ENCODE measurements at places on chromosomes 5 and 9.

GRCh38 chr5:61280205-61280604 is 51.9 kb upstream of the ZSWIM6 start:
- peak; percentile 83 for DNase-seq

DNA sequence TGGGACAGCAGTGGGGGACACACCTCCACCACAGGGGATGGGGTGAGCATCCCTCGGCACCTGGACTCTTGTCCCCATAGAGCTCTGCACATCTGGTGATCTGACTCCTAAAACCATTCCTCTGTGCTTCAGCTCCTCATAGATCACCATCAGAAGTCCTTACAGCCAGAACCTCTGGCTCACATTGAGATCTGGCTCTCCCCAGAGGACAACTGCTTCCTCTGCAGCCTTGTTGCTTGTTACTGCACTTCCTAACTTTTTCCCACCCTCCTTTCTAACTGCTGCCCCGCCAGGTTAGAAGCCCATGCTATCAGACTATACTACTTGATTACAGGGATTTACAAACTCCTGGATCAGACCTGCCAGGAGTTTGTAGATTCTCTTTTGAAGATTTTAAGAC is 64.5 kb downstream of the ARSB start:
- DNase-seq: no peak

DNA sequence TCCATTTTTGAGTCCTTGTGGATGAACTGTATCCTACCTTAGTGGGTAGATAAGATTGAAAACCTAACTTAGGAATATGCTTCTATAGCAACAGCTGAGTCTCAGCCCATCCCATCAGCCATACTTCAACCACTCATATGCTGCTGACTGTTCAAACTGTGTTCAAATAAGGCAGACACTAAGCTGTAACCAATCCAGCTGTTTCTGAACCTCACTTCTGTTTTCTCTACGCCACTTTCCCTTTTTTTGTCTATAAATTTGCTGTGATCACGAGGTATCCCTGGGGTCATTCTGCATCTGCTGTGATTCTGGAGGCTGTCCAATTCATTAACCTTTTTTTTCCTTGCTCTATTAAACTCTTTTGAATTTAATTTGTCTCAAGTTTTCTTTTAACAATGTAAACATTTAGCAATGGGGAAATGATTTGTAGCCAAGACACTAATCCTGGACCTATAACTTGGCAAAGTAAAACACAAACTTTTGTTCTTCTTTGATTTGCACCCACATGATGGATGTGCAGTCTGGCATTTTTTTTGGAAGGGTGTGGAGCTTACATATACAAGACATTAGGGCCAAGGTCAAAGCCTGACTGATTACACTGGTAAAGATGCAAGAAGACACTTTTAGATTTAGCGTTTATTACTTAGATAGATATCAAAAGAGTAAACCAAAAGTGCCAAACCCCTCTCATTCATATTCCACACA is 14.9 kb upstream of the SCGB3A2 start:
- no peak for DNase-seq

- no peak for DNase-seq
Measured at GRCh38 chr9:137311986-137312851, 10.1 kb upstream of the NRARP start.

- no peak for DNase-seq
Measured at GRCh38 chr5:67620424-67621397, 424.1 kb upstream of the CD180 start.

GRCh38 chr9:126367616-126368015 is 41.0 kb downstream of the MVB12B start:
- no peak for DNase-seq

DNA sequence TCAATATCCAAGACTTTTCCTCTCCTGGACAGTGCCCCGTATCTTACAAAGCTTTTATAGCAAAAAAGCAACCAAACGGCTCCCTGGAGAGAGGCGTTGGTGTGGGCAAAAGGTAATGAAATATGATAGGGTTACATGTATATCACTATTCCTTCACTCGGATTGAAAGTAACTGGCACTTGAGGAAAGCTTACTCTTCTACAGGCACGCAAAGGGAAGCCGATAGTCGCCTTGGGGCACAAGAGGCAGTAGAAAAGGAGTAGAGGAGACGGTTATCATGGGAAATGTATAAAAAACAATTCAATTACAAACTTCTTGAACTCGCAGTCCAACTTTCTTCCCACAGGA is 1.1 kb downstream of the DIAPH1 start:
- no peak for DNase-seq

DNA sequence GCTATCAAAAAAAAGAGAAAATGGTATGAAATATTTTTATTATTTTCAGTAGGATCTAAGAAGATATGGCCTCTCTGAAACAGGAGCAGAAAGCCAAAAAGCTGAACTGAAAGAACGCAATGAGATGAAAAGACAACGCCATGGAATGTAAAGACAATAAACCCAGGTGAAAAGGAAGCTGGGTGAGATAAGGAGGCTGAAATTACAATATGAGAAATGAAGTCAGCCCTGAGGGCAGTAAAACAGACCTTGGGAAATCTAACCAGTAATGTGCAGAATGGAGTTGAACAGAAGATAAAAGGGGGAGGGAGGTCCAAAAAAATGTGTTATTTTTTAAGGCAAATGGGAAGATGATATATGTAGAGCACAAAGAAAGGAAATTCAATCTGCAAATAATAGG is 265.3 kb downstream of the ENC1 start:
- DNase-seq: no peak

GRCh38 chr5:137888466-137888862 is 793 bp upstream of the PKD2L2 start:
- DNase-seq: peak; percentile 33

- DNase-seq: no peak
Measured at GRCh38 chr5:24643156-24643555, 1.6 kb downstream of the CDH10 start.

DNA sequence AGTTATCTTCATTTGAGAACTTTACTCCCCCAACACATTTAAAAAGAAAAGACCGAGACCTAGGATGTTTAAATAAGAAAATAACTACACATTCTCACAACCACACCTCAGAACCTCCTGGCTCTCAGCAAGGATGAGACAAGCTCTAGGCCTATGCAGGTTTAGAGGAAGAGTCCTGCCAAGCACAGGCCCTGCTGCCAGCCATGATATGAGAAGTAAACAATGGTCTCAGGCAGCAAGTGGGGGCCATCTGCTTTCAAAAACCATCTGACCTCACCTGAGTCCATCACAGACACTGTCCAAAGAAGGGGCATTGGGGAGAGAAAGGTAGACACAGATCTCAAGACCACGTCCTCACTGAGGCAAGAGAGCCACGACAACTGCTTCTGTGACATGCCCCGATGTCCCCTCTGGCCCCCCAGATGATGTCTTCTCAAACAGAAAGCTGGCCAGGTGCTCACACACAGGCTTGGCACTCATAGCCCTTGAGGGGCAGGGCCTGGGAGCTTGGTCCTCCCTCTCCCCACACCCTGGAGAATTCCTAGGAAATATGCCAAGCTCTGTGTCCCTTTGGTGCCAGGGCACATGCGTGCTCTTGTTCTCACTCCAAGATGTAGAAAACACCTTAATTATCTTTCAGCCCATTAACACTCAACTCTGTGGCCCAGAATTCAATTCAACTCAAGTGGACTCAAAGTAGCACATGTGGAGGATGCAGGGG is 150.4 kb downstream of the FSTL4 start:
- DNase-seq: peak; percentile 42

GRCh38 chr5:125467222-125467621 is 720.8 kb upstream of the ZNF608 start:
- no peak for DNase-seq

GRCh38 chr9:133950192-133950591 is 41.9 kb downstream of the VAV2 start:
- DNase-seq: peak; percentile 91

- peak; percentile 73 for DNase-seq
Measured at GRCh38 chr9:73183917-73184861, 32.5 kb downstream of the ANXA1 start.

DNA sequence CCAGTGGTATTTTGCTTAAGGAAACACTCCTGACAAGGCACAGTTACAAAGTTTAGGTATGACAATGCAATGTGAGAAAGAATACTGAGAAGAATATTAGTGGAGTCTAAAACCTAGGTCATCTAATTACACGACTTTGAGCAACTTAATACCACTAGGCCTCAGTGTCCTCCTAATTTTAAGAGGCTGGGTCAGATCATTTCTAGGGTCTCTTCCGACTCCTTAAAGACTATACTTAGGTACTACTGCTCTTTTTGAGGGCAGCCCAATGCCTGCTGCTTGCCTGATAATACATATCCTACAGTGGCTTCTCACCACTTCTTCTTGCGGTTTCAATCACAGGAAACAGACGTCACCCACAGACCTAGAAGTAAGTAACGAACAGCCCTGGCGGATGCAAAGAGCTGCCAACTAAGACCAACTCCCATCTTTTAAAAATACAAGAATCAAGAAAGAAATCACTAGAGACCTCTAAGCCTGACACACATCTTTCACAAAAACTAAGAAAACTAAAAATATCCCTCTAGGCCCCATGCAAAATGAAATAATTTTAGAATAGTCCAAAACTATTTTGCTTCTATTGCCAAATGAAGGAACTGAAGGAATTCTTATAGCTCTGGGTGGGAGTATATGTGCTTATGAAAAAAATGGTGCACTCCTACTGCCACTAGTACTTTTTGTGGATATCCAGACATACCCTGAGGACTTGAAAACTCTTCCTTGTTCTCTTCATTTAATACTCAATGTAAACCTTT is 13.1 kb downstream of the DIAPH1 start:
- DNase-seq: no peak

- DNase-seq: no peak
Measured at GRCh38 chr5:91027405-91028139, 355.5 kb downstream of the ARRDC3 start.

GRCh38 chr9:114166614-114167572 is 11.6 kb downstream of the COL27A1 start:
- no peak for DNase-seq

DNA sequence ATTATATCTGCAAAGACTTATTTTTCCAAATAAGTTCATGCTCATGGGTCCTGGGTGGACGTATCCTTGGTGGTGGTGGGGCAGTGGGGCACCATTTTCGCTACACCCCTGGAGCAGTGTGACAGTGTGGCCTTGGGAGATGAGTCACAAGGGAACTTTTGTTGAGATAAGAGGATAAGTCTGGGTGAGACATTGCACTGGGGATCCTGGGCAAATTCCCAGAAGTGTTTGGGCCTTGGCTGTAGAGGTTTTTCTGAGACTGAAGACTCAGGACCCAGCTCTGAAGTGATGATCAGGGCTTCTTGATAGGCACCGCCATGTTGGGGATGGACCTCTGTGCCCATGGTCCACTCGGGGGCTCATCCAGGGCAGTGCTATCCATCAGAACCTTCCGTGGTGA is 149.4 kb downstream of the MACROH2A1 start:
- DNase-seq: no peak

DNA sequence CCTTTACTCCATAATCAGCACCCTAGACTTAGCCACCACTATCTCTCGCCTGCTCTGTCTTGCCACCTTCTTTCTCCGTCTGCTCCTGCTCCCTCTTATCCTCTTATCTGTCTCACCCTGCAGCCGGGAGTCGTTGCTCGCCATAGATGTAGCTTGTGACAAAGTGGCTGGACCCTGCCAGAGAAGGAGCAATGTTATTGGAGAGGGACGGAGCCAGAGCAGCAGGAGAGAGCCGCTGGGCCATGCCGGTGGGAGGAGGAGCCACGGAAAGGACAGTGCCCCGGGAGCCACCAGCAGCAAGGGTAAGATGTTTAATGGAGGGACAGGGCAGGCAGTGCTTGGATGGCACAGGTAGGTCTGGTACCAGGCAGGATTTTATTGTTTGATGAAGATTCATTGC is 137.3 kb downstream of the SEC61B start:
- no peak for DNase-seq

GRCh38 chr9:137968235-137968634 is 90.7 kb downstream of the CACNA1B start:
- DNase-seq: no peak

GRCh38 chr9:16611001-16611400 is 259.5 kb downstream of the BNC2 start:
- no peak for DNase-seq

DNA sequence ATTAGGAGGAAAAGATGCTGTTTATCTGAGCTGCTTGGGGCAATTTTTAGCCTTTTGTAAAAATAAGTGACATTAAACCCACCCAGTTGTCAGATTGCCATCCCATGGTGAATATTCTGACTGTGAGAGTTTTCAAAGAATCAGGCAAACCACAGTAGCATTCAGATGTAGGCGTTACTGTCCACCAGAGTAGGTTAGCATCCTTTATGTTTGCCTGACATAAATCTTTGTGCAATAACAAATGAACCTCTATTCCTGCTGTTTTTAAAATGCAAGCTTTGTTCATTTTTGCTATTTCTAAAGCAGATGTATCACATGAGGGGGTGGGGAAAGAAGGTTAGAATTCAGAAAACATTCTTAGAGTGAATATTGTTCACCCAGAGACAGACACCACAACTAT is 427.8 kb downstream of the CDH9 start:
- no peak for DNase-seq

- no peak for DNase-seq
Measured at GRCh38 chr5:96051401-96051830, 89.8 kb upstream of the ELL2 start.

GRCh38 chr9:130956636-130957450 is 17.8 kb upstream of the FIBCD1 start:
- no peak for DNase-seq

DNA sequence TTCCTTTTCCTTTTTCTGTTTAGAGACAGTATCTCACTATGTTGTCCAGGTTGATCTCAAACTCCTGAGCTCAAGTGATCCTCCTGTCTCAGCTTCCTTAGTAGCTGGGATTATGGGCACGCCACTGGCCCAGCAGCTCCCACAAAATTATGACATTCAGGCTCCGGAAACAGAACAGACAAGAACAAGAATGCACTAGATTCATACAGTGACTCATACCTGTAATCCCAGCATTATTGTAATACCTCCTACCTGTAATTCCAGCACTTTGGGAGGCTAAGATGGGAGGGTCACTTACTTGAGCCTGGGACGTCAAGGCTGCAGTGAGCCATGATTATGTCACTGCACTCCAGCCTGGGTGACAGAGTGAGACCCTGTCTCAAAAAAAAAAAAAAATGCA is 26.7 kb upstream of the B4GALT1 start:
- DNase-seq: no peak

- peak; percentile 34 for DNase-seq
Measured at GRCh38 chr5:149757197-149757947, 27.3 kb downstream of the PPARGC1B start.

- DNase-seq: no peak
Measured at GRCh38 chr5:56525113-56525512, 290.2 kb upstream of the MAP3K1 start.

DNA sequence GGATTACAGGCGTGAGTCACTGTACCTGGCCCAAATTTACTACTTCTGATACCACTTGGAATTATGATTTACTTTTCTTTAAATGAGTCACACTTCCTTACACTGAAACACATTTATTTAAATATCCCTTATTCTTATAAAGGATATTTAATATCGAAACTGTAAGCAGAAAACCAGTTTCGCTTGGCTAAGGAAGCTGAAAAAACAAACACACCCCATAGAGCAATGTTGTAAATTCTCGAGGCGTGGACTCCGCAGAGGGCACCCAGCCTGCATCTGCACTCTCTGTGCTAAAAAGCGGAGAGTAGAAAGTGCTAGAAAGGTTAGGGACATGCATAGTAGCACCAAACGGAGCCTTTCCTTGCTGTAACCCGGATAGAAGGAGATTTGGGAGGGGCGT is 86.5 kb downstream of the HMCN2 start:
- no peak for DNase-seq
